ENCODE measurements at places on chromosomes 6 and 20.

DNA sequence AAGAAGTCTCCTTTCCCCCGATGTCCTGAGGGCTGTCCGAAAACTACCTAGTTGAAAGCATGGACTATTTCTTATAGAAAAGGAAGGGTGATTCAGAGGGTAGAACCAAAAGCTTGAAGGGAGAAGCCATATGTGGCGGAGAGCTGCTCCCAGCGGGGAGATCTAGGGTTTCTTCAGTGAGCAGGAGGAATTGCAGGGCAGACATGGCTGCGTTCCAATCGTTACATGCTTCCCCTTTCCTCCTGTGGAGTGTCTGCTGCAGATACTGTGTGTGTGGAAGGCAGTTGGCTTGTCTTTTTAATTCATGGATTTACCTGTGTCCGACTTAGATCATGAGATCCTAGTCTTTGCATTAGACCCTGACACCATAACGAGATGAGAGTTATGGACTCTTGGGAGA is 799.5 kb downstream of the QKI start:
- DNase-seq: no peak

DNA sequence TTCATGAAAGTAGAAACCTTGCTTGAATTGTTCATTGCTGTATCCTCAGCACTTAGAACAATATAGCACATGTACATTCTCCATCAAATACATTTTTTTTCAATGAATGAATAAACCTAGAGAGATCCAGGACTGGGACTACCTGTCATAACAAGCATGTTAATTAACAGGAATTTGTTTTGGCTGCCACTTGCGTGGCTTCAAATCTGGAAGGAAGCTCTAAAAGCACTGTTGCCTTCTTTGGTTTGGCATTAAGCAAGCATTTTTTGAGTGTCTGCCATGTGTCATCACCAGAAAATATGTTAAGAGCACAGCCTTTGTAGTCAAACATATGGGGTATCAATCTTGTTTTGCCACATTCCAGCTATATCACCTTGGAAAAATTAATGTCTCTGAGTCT is 131.9 kb upstream of the BACH2 start:
- peak; percentile 23 for DNase-seq

- no peak for DNase-seq
Observed at GRCh38 chr6:113651120-113651519, 206.0 kb upstream of the MARCKS start.

- DNase-seq: peak; percentile 13
Observed at GRCh38 chr6:3584606-3585005, 127.8 kb upstream of the SLC22A23 start.

- no peak for DNase-seq
Observed at GRCh38 chr6:121349596-121349995, 15.3 kb upstream of the TBC1D32 start.

DNA sequence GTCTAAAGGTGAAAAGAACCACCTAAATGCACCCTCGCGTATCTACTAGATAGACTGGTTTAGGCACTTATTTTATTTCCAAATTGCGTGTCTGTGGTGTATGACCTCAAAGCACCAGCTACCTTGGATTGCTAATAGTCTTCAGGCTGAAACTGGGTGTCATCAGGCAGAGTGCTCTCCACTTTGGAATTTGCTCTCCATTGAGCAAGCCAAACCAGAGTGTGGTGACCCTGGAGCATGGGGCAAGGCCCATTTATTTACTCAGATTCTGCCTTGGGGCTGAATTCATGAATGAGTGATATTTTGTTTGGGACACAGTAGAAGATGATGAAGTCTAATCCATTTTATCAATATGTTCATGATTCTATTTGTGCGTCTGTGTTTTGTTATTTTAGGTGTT is 812.8 kb upstream of the SLC35B3 start:
- no peak for DNase-seq

- DNase-seq: no peak
Observed at GRCh38 chr6:310671-311070, 18.4 kb downstream of the DUSP22 start.

GRCh38 chr20:63071541-63072181 is 64.9 kb upstream of the BHLHE23 start:
- DNase-seq: peak; percentile 56

All from fibroblast of skin of back (primary cell).